ENCODE measurements at places on chromosomes 4 and X. TPM values are rescaled to one million over a fixed set of nuclear protein-coding genes. Genes with fewer than 3 reads are reported as not detected.

- DNase-seq = no peak
These were observed 81.6 kb downstream of the RBPJ start for GRCh38 chr4:26402458-26402857.

Gene SLITRK4
- total RNA-seq = 2.3 TPM

Gene PHOX2B
- total RNA-seq = not detected

Gene HPSE
- 8.5 TPM for total RNA-seq

Gene VEGFC
- total RNA-seq = 3.8 TPM

DNA sequence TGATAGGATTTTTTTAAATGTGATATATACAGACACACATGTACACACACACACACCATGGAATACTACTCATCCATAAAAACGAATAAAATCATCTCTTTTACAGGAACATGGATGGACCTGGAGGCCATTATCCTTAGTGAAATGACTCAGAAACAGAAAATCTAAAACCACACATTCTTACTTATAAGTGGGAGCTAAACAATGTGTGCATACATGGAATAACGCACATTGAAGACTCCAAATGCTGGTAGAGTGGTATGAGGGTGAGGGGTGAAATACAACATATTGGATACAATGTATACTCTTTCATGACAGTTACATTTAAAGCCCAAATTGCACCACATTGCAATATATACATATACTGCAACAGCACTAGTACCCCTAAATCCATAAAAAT lies 120.2 kb upstream of the ADGRL3 start:
- DNase-seq = no peak

- DNase-seq = no peak
These were observed 70.9 kb upstream of the ENPP6 start for GRCh38 chr4:184288451-184289178.

Gene USP27X
- total RNA-seq = 6.9 TPM

GRCh38 chrX:17475449-17476217 lies 100.6 kb downstream of the NHS start:
- DNase-seq = peak; percentile 29

Gene DTHD1
- total RNA-seq = 2.5 TPM

GRCh38 chr4:31171362-31171761 lies 451.2 kb downstream of the PCDH7 start:
- DNase-seq = no peak

DNA sequence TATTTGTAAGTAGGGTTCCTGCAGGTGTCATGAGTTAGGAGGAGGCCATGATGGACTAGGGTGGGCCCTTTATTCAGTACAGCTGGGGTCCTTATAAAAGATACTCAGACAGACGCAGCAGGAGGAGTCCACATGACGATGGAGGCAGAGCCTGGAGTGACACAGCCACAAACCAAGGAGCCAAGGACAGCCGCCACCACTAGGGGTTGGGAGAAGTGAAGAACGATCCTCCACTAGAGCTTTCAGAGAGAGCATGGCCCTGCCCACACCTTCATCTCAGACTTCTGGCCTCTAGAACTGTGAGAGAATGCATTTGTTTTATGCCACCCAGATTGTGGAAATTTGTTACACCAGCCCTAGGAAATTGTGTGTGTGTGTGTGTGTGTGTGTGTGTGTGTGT lies 31.1 kb downstream of the JAKMIP1 start:
- DNase-seq = no peak

Gene RS1
- total RNA-seq = not detected

DNA sequence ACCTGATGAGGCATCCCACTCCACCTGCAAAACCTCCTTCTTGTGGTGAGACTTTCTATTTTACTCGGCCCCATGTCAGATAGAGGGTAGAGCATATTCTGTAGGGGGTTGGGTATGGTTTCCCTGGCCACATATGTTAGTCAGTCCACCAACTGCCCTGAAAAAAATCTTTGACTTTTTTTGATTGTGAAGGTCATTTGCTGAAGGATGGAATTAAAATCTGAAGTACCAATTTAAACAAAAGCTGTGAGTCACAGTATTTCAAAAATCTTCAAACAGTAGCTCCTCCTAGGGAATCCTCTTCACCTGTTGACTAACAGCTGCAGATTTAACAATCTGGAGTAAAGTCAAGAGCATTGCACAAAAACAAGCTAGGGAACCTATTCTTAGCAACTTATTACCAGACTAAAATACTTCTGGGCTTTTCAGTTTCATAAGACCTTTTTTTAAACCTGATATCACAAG lies 8.0 kb upstream of the CCDC110 start:
- no peak for DNase-seq

DNA sequence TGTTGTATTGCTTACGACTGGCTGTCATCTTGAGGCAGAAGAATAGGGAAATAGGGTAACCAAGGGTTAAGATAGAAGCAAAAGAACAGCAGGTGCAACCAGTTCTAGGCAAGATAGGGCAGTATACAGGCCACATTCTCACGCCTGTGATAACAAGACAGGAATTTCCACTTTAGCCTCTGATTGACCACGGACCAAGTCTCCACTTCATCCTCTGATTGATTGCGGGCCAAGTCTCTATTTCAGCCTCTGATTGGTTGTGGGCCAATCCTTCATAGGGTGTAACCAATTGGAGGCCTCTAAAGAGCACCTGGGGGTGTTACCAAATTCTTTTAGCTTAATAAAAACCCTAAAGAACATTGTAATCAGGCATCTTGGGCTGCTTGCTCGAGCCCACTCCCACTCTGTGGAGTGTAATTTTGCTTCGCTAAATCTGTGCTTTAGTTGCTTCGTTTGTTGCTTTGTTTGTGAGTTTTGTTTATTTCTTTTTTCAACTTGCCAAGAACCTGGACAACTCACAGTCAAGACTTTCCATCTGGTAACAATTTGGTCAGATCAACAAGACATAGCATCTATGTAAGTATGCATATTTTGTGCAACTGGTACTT lies 8.7 kb upstream of the TBC1D9 start:
- DNase-seq = no peak

GRCh38 chr4:179867300-179867878 lies 2375.8 kb upstream of the TENM3 start:
- DNase-seq = no peak

DNA sequence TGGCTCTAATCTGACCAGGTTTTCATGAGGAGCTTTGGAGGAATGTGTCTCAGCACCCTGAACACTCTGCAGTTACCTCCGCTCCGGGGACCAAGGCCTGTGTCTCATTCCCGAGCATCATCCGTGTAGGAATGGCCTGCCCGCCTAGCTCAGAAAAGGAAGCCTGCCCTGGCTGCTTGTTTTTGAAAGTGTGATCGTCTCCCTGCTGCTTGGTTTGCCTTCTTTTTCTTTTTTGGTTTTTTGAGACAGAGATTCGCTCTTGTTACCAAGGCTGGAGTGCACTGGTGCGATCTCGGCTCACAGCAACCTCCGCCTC lies 73.3 kb downstream of the CRLF2 start:
- no peak for DNase-seq

DNA sequence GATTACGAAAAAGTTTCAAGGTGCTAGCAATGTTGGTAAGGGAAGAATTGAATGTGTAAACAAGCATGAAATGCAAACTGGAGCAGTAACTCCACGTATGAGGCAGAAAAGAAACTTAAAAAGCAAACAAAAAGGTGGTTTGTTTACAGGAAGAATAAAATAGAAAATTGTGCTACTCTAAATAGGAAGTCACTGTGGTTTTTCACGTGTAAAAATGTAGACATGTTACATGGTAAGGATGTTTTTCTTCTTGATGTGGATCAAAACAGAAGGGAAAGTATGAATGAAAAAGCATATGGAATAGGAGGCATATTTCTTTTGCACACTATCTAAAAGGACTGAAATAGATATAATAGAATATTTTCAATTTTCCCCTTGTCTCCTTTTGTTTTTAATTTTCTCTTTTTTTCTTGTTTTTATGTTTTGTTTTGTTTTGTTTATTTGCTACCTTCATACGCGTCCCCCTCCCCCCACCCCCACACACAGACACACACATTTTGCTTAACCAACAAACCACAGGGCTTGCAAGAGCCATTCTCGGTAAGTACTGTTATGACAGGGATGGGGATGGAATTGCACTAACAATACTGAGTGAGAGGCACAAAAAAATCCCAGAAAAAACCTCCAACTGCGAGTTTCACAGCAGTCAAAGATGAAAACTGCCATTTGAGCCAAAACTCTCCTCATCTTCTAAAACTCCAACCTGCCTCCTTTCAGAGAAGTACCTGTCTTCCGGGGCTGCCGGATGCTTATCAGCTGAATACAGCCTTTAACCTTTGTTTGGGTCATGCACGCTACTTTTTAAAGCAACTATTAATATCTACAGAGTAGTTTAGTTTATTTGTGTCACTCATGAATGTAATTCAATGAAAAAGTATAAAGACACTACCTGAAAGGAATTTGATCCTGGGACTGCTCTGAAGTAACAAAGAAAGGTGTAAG lies 135.8 kb downstream of the IL15 start:
- no peak for DNase-seq

Gene WDR1
- total RNA-seq = 174 TPM

DNA sequence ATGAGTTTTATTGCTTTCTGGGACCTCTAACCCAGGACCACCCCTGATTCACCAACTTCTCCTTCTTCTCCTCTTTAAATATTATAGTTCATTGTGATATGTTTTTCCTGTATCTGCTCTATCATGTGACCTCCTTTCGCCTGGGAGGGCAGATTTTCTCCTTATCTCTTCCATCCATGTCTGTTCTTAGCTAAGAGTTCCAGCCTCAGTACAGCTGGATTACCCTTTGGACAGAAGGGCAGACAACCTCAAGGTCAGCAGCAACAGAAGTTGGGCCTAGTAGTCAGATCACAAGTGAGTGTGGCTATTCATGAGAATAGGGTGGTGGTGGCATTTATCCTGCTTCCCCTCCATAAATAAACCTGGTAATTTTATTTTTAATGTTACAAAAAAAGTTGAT lies 5.7 kb upstream of the XK start:
- no peak for DNase-seq

DNA sequence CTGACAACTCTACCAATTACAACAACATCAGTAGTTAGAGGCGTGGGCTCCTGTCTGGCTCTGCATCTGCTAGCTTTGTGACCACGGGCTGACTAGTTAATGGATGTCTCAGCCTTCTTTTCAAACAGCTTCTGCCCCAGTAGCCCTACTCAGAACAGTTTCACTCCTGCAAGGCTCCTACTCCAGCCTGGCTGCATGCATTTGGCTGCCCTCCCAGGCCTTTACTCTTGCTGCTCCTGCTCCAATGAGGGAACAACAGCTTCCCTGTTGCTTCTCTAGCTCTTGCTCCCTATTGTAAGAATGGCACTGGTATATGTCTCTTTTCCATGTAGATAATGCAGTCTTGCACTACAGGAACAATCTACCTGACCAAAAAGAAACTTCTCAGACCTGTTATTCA lies 93.3 kb downstream of the TTC29 start:
- no peak for DNase-seq

- DNase-seq = no peak
These were observed 692.3 kb upstream of the HS3ST1 start for GRCh38 chr4:12120968-12121367.

Gene TBC1D9
- total RNA-seq = 48.8 TPM

All from uterus (tissue), 4 donors.